ENCODE measurements at places on chromosomes 1 and 21. TPM values are rescaled to one million over a fixed set of nuclear protein-coding genes. Genes with fewer than 3 reads are reported as not detected.

FCRL2 gene
- total RNA-seq = not detected

MEGF6 gene
- 2.1 TPM for total RNA-seq

RGS13 gene
- 0.37 TPM for total RNA-seq

- H3K27ac ChIP-seq = no peak overlapping the region
- no peaks in the 10 kb centered on the region for H3K36me3 ChIP-seq
- DNase-seq = peak; percentile 46
These were observed 98.8 kb downstream of the RHOU start for GRCh38 chr1:228833911-228834688.

DNA sequence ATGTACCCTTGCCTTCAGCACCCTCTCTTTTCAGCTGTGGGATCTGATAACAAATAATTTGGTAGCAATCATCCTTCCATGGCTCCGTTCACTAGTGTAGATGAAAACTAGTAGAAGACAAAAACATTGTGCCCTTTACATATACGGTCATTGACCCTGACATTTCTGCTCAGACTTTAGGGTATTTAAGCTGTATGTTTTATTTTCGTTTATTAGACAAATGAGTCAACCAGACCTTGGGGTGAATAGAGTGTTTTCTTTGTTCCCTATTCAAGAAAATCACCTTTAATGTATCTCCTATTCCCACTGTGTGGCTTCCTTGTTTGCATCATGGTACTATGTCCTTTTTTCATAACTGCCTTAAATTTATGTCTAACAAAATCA, 187.3 kb downstream of the VAV3 start:
- no peaks in the 10 kb centered on the region for H3K36me3 ChIP-seq

DNA sequence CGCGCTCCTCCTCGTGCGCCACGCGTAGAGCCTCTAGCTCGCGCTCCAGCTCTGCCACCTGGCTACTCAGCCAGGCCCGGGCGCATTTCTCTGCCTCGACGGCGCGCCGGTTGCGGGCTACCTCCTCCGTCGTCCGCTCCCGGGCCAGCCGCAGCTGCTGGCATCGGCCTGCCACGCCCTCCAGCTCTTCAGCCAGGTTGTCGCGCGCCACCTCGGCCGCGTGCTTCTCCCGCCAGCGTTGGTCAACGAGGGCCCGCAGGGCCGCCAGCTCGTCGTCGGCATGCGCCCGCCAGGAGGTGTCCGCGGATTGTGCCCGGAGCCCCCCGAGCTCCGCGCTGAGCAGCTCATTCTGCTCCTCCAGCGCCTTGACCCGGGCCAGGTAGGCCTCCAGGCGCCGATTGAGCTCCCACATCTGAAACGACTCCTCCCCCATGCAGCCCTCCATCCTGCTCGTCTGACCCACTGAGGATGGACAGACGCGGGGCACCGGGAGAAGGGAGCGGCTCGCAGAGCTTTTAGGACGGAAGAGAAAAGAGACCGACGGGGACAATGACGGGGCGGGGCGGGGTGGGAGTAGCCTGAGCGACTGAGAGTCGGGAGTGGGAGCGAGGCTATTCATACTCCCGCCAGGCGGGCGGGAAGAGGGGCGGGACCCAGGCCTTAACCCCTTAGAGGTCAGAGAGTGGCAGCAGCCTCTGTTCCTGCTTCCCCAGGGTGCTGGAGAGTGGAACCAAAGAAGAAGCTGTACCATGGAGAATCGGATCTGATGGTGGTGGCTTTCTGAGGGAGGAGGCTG, at the start of gene NES:
NES (minus strand) TSS at position 588 of the 796 bp plus-strand sequence; CDS start at position 445, 143 bp downstream.
- H3K27me3 ChIP-seq = peaks cover 93% of the 10 kb centered on the region
- no peak for DNase-seq
- H3K4me1 ChIP-seq = peaks cover 7% of the 10 kb centered on the region
- no peak within 1 kb of the TSS for H3K27ac ChIP-seq

- H3K27ac ChIP-seq = no peak overlapping the region
- no peak for DNase-seq
- H3K4me1 ChIP-seq = no peaks in the 10 kb centered on the region
These were observed 150.6 kb downstream of the ZNF648 start for GRCh38 chr1:181910905-181911304.

GRCh38 chr1:25167269-25168192, 64.8 kb downstream of the SYF2 start:
- no peaks in the 10 kb centered on the region for H3K4me1 ChIP-seq
- H3K4me3 ChIP-seq = no peak overlapping the region
- H3K36me3 ChIP-seq = no peaks in the 10 kb centered on the region
- no peak overlapping the region for H3K27ac ChIP-seq
- H3K27me3 ChIP-seq = peaks cover 15% of the 10 kb centered on the region

KRTAP11-1 gene
- not detected for total RNA-seq

- H3K27me3 ChIP-seq = no peaks in the 10 kb centered on the region
- peaks cover 3% of the 10 kb centered on the region for H3K4me1 ChIP-seq
- no peak for DNase-seq
- no peak overlapping the region for H3K27ac ChIP-seq
- H3K36me3 ChIP-seq = no peaks in the 10 kb centered on the region
These were observed 9.8 kb upstream of the MTFR1L start for GRCh38 chr1:25809929-25810328.

DNA sequence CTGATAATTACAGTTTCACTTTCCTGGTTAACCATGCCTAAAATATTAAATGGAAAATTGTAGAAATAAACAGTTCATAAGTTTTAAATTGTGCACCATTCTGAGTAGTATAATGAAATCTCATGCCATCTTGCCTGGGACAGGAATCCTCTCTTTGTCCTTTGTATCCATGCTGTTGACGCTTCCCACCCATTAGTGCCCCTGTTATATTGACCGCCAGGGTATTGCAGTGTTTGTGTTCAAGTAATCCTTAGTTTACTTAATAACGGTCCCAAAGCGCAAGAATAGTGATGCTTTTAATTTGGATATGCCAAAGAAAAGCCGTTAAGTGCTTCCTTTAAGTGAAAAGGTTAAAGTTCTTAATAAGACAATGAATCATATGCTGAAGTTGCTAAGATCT, 41.7 kb downstream of the RPRD2 start:
- no peak overlapping the region for H3K4me3 ChIP-seq
- H3K27me3 ChIP-seq = no peaks in the 10 kb centered on the region
- H3K4me1 ChIP-seq = peaks cover 15% of the 10 kb centered on the region

GRCh38 chr1:245383396-245384330, 228.9 kb downstream of the KIF26B start:
- no peaks in the 10 kb centered on the region for H3K36me3 ChIP-seq
- no peak for DNase-seq
- peaks cover 4% of the 10 kb centered on the region for H3K4me1 ChIP-seq
- peaks cover 19% of the 10 kb centered on the region for H3K27me3 ChIP-seq

CFAP107 gene
- not detected for total RNA-seq

- no peak overlapping the region for H3K27ac ChIP-seq
- no peaks in the 10 kb centered on the region for H3K4me1 ChIP-seq
- no peaks in the 10 kb centered on the region for H3K36me3 ChIP-seq
- no peak for DNase-seq
- H3K4me3 ChIP-seq = no peak overlapping the region
These were observed 26.6 kb downstream of the WNT3A start for GRCh38 chr1:228033376-228033775.

DNA sequence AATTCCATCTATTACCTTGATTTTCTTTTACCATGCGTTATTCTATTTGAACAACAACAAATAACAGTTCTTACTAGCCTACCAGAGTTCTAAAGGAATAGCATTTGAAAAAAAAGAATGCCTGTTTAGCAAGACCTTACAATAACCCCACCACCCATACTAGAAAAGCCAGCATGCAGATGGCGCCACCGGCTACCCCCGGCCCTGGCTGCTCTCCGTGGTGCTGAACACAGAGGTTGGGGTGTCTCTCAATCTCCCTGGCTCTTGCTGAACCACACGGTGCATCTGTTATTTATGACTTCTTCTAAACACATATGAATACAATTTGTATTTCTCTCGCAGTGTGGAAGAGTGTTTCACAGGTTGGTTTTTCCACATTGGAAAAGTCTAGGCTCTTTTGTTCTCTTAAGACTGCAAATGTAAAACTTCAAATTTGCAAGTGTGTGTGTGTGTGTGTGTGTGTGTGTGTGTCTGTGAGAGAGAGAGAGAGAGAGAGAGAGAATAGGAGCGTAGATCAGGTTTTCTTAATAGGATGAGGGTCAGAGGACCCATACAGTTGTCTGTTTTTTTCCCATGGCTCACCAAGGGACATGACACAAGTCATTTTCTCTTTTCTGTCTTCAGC, 13.6 kb downstream of the GRIK3 start:
- H3K4me3 ChIP-seq = no peak overlapping the region
- H3K4me1 ChIP-seq = no peaks in the 10 kb centered on the region
- H3K36me3 ChIP-seq = no peaks in the 10 kb centered on the region
- H3K27ac ChIP-seq = no peak overlapping the region
- peak; percentile 46 for DNase-seq

GRCh38 chr1:225987491-225988316, 11.4 kb downstream of the SDE2 start:
- peaks cover 32% of the 10 kb centered on the region for H3K4me1 ChIP-seq
- no peak for DNase-seq
- H3K27me3 ChIP-seq = no peaks in the 10 kb centered on the region
- no peak overlapping the region for H3K4me3 ChIP-seq
- no peak overlapping the region for H3K27ac ChIP-seq

GRCh38 chr21:29403301-29403700, 104.6 kb downstream of the BACH1 start:
- peaks cover 11% of the 10 kb centered on the region for H3K36me3 ChIP-seq
- H3K27ac ChIP-seq = no peak overlapping the region
- no peak for DNase-seq
- H3K27me3 ChIP-seq = no peaks in the 10 kb centered on the region
- no peak overlapping the region for H3K4me3 ChIP-seq

DNA sequence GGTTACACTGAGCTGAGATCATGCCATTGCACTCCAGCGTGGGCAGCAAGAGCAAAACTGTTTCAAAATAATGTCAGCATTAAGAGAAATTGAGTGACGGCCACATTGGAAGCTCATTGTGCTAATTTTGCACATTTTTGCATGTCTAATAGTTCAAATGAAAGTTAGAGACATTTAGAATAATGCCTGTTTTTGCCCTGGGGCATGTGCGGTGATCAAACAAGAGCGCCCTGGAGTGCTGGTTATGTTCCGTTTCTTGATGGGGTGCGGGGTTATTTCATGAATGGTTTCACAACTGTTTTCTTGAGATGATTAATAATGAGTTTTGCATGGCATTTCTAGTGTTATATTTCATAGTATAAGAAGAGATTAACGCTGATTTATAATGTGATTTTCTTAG, 13.1 kb downstream of the OR2T11 start:
- no peak overlapping the region for H3K4me3 ChIP-seq
- H3K4me1 ChIP-seq = no peaks in the 10 kb centered on the region
- H3K36me3 ChIP-seq = no peaks in the 10 kb centered on the region
- no peaks in the 10 kb centered on the region for H3K27me3 ChIP-seq
- no peak overlapping the region for H3K27ac ChIP-seq

GRCh38 chr1:200406161-200406797, 3.6 kb downstream of the ZNF281 start:
- no peaks in the 10 kb centered on the region for H3K27me3 ChIP-seq
- no peak for DNase-seq
- H3K27ac ChIP-seq = no peak overlapping the region
- peaks cover 46% of the 10 kb centered on the region for H3K4me1 ChIP-seq
- H3K36me3 ChIP-seq = peaks cover 45% of the 10 kb centered on the region

DNA sequence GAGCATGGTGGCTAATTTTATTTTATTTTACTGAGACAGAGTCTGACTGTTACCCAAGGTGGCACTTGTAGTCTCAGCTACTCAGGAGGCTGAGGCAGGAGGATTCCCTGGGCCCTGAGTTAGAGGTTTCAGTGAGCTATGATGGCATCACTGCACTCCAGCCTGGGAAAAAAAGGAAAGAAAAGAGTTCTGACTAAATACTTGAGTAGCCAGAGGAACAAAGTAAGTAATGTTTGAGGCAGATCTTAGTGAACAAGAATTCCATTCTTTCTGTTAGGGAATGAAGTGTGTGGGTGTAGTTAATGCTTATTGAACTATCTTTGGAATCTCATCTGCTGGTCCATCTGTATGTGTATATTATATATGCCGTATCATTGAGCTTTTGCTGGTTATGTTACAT, 13.1 kb upstream of the EVI5 start:
- H3K27me3 ChIP-seq = peaks cover 47% of the 10 kb centered on the region
- no peak overlapping the region for H3K4me3 ChIP-seq
- no peak overlapping the region for H3K27ac ChIP-seq
- no peaks in the 10 kb centered on the region for H3K4me1 ChIP-seq

DNA sequence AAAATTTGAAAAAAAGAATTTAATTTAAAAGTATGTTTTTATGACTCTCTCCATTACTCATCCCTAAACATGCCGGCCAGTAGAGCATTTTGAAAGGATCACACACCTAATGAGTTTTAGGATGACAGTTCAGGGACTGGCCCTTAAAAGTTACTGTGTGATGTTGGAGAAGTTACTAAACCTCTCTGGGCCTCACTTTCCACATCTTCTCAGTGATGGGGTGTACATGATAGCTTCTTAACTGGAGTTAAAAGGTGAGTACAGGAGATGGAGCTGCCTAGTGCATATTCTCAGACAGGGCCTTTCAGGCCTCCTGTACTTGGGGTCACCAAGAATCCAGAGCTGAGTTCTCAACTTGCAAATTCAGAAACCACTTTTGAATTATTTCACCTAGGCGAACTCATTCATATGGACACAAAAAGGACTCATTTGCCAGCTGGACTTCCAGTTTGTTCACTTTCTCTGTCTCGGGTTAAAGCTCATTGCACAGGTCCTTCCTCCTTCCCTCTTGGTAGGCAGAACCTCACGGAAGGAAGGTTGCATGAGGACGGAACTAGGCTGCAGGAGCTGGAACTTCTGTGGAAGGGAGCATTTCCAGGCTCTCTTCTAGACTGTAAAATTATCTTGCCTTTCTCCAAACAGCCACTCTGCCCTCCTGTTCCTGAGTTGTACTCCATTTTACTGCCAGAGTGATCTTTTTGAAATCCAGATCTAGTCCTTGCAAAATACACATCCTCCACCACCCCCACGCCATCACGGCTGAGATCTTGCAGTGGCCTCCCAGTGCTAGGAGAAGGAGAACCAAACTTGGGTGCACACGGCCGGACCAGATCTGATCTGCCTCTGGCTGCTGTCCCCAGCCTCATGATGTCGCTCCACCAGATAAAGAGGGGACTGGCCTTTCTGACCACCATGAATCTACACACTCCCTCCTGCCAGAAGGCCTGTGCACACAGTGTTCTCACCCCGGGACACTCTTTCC, 4.3 kb upstream of the SLC30A1 start:
- H3K27ac ChIP-seq = no peak overlapping the region
- H3K27me3 ChIP-seq = no peaks in the 10 kb centered on the region
- H3K36me3 ChIP-seq = no peaks in the 10 kb centered on the region
- peaks cover 32% of the 10 kb centered on the region for H3K4me1 ChIP-seq
- H3K4me3 ChIP-seq = no peak overlapping the region

BTG3 gene
- 65.8 TPM for total RNA-seq

Data from activated CD8-positive, alpha-beta memory T cell treated with anti-CD3 and anti-CD28 coated beads, Interleukin-2, amount 10 ng/mL, durations not matched to agents 7 days and 5 days (primary cell).